ENCODE measurements at places on chromosomes 6 and 20. TPM values are rescaled to one million over a fixed set of nuclear protein-coding genes. Genes with fewer than 3 reads are reported as not detected.

- H3K36me3 ChIP-seq = no peaks in the 10 kb centered on the region
- H3K27ac ChIP-seq = no peak overlapping the region
- H3K4me3 ChIP-seq = no peak overlapping the region
- H3K4me1 ChIP-seq = peaks cover 16% of the 10 kb centered on the region
- H3K27me3 ChIP-seq = no peaks in the 10 kb centered on the region
- DNase-seq = no peak
Measured at GRCh38 chr6:113364766-113365165, 492.4 kb upstream of the MARCKS start.

GRCh38 chr6:34513646-34514045, 42.5 kb downstream of the SPDEF start:
- no peak overlapping the region for H3K4me3 ChIP-seq
- no peaks in the 10 kb centered on the region for H3K36me3 ChIP-seq
- peaks cover 33% of the 10 kb centered on the region for H3K27me3 ChIP-seq
- DNase-seq = no peak
- H3K27ac ChIP-seq = no peak overlapping the region

TCP11 gene
- not detected for total RNA-seq

CTCFL gene
- not detected for total RNA-seq

CST7 gene
- 6.1 TPM for total RNA-seq

PM20D2 gene
- 11.9 TPM for total RNA-seq

GRCh38 chr6:24603241-24603640, 42.8 kb downstream of the KIAA0319 start:
- H3K27me3 ChIP-seq = no peaks in the 10 kb centered on the region
- H3K4me3 ChIP-seq = no peak overlapping the region
- no peaks in the 10 kb centered on the region for H3K36me3 ChIP-seq
- no peak for DNase-seq
- H3K27ac ChIP-seq = no peak overlapping the region

- DNase-seq = no peak
- no peaks in the 10 kb centered on the region for H3K36me3 ChIP-seq
- peaks cover 38% of the 10 kb centered on the region for H3K4me1 ChIP-seq
- peak overlapping the region; percentile 88 for H3K27ac ChIP-seq
Measured at GRCh38 chr20:56391037-56391436, 978 bp downstream of the AURKA start.

CDSN gene
- 0.13 TPM for total RNA-seq

- no peak overlapping the region for H3K4me3 ChIP-seq
- peaks cover 35% of the 10 kb centered on the region for H3K36me3 ChIP-seq
- no peaks in the 10 kb centered on the region for H3K27me3 ChIP-seq
- peaks cover 8% of the 10 kb centered on the region for H3K4me1 ChIP-seq
Measured at GRCh38 chr6:155247618-155248007, 16.2 kb upstream of the CLDN20 start.

DNA sequence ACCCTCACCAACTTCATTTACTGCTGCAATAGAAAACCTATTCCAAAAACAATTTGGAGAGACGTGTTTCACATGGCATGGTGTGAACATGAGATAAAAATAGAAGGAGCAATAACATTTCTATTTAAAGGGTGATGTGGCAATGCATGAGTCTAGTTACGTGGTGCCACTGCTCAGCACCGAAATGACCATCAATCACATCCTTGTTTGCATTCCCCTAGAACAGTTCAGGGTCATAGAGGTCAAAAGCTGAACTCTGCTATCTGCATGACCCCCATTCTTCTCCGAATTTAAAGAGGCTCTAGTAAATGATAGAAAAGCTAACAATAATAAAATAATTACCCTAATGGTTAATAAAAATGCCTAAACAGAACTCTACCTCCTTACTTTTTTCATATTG, 29.5 kb downstream of the ROS1 start:
- no peaks in the 10 kb centered on the region for H3K4me1 ChIP-seq
- no peak for DNase-seq
- H3K4me3 ChIP-seq = no peak overlapping the region
- H3K27ac ChIP-seq = no peak overlapping the region

- H3K4me1 ChIP-seq = no peaks in the 10 kb centered on the region
- no peaks in the 10 kb centered on the region for H3K36me3 ChIP-seq
- no peak overlapping the region for H3K4me3 ChIP-seq
- no peak for DNase-seq
- no peaks in the 10 kb centered on the region for H3K27me3 ChIP-seq
Measured at GRCh38 chr6:96816301-96816817, 20.9 kb downstream of the GPR63 start.

Measured in esophagus squamous epithelium (tissue), 5 donors.